ENCODE measurements at places on chromosomes 11 and 22.

- DNase-seq = no peak
Measured at GRCh38 chr22:41766476-41766875, 34.0 kb upstream of the CCDC134 start.

GRCh38 chr11:67657300-67657699, 6.8 kb upstream of the ACY3 start:
- no peak for DNase-seq

DNA sequence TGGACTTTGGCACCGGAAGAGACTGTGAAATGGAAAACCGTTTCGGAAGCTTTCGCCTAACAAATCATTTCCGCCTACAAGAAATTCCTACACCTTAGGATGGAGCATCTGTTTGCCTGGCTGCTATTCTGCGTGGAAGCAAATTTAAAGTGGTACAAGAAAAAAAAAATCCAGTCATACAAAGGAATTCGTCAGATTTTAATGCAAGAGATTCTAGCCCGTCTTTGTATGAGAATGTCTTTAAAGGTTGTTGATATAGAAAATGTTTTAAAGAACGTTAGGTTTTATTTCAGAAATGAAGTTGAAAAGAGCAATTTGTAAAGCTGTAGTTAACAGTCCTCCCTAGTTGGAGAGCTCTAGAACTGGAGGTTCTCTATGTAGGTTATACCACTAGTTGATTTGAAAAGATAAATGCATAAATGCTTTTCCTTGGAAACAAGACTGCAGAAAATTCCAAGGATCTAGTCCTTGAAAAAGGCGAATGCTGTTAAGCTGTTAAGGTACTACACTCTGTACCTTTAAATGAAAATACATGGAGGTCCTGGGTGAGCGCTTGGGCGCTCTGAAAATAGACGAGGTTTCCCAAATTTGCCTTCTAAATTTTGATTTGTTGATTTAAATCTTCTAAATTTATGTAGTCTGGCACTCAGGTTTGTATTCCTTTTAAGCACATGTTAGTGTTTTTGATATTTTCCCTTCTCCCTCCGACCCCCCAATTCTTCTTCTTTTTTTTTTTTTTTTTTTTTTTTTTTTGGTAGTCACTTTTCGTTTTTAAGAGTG, 2.4 kb downstream of the NCR3LG1 start:
- DNase-seq = no peak

GRCh38 chr11:30284836-30285235, 38.1 kb upstream of the ARL14EP start:
- DNase-seq = no peak

DNA sequence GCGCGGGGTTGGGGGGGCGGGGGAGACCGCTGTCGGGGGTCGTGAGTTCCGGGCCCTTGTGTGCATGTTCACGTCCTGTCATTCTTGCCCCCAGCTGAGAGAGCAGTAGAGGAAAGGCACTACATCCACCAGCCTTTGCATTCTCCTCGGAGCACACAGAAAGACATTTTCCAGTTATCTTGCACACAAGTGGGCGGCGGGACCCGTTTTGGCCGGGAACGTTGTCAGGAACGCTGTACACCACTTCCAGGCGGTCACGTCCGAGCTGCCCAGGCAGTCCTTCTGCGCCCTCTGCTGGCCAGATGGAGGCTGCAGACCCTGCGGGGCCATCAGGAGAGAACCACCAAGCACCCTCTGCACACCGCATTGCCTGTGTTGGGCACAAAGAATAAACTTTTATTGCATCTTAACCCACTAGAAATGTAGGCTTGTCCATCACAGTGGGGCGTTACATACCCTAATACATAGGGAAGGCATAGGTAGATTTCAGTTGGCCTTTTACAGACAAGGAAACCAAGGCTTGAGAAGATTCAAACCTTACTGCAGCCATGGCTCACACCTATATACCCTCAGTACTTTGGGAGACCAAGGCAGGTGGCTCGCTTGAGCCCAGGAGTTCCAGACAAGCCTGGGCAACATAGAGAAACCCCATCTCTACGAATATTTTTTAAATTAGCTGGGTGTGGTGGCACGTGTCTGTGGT, 2.8 kb upstream of the CDKN1C start:
- peak; percentile 60 for DNase-seq

DNA sequence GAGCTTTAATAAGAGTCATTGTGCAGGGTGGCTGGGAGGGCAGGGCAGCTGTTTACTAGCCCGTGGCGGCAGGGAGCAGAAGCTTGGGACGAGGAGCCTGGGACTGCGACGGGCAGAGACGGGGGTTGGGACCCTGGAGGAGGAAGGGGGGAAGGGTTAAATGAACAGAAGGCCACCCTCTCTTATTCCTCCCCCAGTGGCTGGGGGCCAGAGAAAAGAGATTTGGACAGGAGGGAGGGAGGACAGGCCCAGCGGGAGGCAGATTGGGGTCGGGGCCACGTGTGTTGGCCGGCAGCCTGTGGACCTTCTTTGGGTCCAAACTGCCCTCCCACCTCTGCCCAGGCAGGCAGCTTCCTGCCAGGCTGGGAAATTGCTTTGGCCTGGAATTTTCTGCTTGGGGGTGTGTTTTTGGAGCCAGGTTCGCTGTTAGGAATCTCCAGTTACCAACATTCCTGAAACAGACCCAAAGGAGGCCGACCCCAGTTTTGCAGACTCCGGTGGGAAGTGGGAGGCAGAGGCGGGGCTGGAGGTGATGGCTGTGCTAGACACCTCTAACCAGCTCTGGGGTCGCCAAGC, 50.2 kb downstream of the APOL3 start:
- no peak for DNase-seq

GRCh38 chr11:96028746-96029145, 104.8 kb upstream of the MTMR2 start:
- no peak for DNase-seq

- DNase-seq = no peak
Measured at GRCh38 chr11:15930442-15931025, 425.8 kb downstream of the SOX6 start.

GRCh38 chr11:125376117-125376516, 119.9 kb downstream of the FEZ1 start:
- DNase-seq = peak; percentile 29

GRCh38 chr11:18791969-18792628, 501 bp upstream of the PTPN5 start:
- DNase-seq = no peak

GRCh38 chr11:34915136-34916014, 804 bp downstream of the APIP start:
- DNase-seq = peak; percentile 57

GRCh38 chr22:26079009-26079408, 90.3 kb upstream of the SEZ6L start:
- DNase-seq = no peak

DNA sequence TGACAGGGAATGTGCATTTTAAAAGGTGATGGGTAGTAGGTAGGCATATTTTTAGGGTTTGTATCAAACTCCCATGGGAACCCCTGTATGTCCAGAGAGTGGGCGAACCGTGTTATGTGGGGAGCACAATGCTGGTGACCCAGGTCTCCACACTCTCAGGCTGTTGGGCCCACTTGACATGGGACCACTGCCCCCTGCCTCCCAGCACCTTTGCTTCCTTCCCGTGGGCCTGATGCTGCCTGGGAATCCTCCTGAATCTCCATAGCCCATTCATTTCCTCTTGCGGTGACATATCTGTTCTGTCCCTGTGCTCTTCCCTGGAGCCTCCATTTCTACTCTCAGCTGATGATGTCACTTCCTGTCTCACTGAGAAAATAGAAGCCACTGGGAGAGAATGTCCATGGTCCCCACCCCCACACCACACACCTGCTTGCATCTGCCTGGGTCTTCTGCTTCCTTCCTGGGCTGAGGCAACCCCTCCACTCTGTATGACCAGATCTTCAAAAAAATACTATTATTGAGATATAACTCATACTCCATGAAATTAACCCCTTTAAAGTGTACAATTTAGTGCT, 55.8 kb upstream of the THY1 start:
- no peak for DNase-seq

- DNase-seq = no peak
Measured at GRCh38 chr11:47992959-47993820, 12.8 kb downstream of the PTPRJ start.

DNA sequence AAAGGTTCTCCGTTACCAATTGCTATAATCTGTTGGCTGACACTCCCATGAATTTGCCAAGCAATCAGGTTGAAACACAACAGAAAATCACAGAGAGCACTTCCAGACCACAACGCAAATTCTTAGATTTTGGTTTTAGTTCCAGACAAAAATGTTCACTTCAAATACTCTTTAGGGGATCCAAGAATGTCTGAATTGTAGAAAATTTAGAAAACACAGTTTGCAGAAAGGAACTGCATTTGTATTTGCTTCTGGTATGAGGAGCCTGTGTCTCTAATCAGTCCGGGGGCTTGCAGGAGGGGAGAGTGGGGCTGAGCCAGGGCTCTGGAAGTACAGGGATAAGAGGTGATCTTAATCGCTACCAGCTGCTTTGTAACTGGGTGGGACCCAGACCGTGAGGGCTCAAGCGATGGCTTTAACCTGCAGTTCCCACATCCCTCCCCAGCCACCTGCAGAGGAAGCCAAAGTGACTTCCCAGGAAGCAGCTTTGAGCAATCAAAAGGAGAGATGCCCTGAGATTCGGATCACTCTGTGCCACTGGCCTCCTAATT, 18.7 kb downstream of the SCUBE2 start:
- no peak for DNase-seq

GRCh38 chr22:42928969-42929837, 72.1 kb upstream of the ARFGAP3 start:
- DNase-seq = no peak

DNA sequence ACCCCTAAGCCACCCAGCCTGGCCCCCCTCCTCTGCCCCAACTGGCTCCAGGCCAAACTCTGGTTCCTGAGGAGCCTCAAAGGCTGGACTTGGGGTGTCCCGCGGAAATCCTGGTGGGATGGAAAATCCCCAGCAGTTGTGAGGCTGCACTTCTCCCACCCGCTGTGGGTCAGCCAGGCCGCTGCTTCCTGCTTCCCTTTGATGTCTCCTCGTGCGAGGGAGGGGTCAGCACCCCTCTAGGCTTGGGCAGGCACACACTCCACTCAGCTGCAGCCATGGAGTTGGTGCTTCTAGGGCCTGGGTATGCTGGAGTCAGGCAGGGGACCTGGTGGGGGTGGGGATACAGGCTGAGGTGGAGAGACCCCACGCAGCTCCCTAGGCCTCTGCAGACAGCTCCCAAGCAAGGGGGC, 12.0 kb downstream of the KCNQ1OT1 start:
- DNase-seq = no peak

- DNase-seq = no peak
Measured at GRCh38 chr11:69400771-69401590, 80.5 kb upstream of the LINC01488 start.

DNA sequence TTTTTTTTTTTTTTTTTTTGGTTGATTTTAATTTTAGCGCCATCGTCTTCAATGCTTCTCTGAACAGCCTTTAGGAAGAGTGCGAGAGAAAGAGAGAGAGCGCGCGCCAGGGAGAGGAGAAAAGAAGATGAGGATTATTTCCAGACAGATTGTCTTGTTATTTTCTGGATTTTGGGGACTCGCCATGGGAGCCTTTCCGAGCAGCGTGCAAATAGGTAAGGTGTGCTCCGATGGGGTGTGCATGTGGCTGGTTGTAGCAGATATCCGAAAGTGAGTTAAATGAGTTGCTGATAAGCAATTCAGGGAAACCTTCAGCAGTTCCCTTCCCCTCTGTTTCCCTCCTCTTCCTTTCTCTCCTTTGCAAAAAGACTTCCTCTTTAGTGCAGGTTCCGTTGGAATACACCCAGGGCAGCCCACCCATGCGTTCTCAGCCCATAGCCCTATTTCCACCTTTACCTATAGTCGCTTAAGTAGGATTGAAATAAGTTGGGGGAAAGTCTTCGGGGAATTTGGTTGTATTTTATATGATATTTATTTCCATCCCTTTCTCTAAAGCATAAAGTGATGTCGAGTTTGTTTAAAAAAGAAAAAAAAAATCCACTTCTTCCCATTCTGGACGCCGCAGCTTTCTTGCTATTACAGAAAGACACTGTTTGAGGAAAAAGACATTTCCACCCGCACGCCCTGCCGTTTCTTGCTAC, 1.1 kb downstream of the GRIA4 start:
- DNase-seq = no peak

GRCh38 chr22:20430720-20431510, 6.7 kb downstream of the SCARF2 start:
- DNase-seq = no peak

- DNase-seq = no peak
Measured at GRCh38 chr11:64771861-64772260, 6.5 kb downstream of the SF1 start.

DNA sequence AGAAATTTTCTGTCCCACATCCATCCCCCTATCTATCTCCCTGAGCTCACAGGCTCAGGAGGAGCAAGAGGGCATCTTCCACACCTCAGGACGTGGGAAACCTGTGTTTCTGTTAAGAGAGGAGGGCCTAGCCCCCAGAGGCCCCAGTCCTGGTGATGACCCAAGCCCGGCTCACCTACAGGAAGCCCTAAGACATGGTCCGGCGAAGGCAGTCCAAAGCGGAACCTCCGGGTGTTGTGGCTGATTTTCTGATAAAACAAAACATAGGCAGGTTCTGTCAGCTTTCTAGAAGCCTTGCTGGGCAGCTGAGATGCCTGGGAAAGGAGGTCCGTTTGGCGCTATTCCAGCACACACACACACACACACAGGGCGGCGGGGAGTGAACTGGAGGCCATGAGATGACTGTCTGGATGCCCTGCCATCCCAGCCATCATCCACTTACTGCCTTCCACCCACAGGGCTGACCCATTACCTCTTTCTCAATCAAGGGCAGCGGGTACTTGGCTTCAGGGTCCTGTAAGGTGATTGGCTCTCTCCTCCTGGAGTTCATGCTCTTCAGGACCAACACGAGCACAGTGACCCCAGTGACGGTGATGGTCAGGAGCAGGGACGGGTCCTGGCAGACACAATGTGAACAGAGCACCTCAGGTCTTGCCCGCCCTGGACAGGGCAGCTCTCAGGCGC, 882 bp downstream of the CYB5R2 start:
- no peak for DNase-seq

DNA sequence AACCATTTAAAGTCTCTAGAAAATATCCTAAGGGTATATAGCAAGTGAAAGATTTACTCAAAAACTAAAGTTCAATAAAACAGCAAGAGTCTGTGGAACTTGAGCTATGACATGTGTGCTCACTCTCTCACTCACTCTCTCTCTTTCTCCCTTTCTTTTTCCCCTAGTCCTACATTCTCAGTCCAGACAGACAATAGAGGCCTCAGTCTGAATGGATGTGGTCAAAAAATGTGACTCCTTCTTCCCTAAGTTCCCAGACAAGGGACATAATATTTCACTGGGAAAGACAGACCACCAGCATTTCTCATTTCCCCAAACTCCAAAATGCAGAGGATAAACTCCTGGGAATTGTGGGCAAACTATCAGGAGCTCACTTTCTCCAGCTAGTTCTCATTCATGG, 17.6 kb upstream of the APLNR start:
- no peak for DNase-seq

Measured in amygdala (tissue), 56 donors.